Activated CD8-positive, alpha-beta T cell treated with anti-CD3 and anti-CD28 coated beads for 36 hours (primary cell): ENCODE measurements at places on chromosomes 6 and 20.

GRCh38 chr6:91324711-91325110 lies 737.8 kb upstream of the MAP3K7 start:
- no peak for DNase-seq

GRCh38 chr6:13729891-13730290 lies 18.3 kb upstream of the RANBP9 start:
- peak; percentile 31 for DNase-seq

GRCh38 chr6:47303861-47304260 lies 5.8 kb downstream of the TNFRSF21 start:
- DNase-seq = no peak

GRCh38 chr6:11486051-11486450 lies 51.5 kb upstream of the TMEM170B start:
- DNase-seq = no peak

DNA sequence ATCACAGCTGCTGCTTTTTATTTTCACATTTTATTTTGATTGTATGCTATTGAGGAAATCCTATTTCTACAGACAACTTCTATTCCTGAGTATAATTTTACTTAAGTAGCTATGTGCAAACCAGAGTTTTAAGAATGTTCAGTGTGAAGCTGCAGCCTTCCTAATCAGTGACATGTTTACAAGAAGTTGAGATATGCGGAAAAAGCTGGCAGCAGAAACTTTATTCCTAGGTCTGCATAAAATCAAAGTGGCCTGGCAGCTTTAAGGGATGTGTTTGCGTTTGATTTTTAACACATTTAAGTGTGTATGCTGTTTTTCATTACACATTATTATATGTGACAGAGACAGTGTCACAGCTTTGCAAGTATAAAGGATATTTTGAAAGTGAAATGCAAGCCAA lies 26.3 kb downstream of the MAPK14 start:
- no peak for DNase-seq

DNA sequence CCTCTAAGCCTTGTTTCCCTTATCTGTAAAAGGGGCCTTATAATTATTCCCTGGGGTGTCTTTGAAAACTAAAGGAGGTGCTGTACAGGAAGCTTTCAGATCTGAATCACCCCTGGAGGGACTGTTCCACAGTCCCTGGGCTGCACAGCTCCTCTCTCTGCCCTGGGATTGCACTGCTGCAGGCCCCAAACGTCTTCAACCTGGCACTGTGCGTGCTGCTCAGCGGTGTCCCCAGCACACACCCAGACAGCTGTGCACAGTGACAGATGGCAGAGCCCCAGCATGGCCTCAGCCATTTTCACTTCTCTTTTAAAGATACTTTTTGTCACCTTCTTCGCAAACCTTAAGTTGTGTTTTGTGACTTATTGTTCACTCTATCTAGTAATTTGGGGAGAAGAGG lies 50.7 kb upstream of the INSM1 start:
- DNase-seq = no peak

DNA sequence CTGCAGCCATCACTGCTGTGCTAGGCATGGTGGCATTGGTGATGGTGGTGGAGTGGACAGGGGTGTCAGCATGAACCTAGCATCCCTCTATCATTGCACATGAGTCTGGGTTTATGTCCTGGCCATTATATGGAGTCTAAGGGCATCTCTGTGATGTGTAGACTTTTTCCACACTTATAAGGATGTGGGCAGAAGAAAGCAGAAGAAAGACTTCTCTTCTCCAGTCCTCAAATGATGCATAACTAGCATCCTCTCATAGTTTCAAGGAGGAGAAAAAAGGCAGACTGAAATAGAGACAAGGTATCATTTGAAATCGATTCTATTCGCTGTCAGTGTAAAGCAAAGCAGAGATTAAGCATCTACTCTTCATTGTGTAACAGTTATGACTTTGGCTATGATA lies 140.0 kb upstream of the ATXN1 start:
- DNase-seq = no peak

DNA sequence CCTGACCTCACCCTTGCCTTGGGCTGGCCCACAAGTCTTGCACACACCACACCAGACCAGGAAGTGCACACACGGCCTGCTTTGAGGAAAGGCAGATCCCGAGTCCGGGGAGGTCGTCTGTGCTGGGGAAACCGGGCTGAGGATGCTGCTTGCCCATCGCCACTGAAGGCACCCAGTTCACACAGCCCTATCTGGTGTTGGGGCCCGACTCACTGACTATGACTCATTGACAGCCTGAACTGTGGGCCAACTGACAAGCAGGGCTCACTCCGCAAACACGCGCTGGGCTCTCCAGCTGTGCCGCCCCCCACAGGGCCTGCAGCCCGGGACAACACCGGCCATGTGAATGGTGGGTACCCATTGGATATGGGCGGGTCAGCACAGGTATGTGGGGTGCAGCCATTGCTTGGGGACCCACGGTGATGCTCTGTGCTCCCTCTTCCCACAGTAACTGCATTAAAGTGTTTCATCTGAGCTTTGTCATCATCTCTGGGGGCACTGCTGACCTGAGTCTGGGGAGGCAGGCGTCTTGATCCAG lies 1.6 kb downstream of the SAMD10 start:
- peak; percentile 87 for DNase-seq

- DNase-seq = peak; percentile 29
Measured at GRCh38 chr6:143158113-143158581, 97.5 kb downstream of the AIG1 start.

DNA sequence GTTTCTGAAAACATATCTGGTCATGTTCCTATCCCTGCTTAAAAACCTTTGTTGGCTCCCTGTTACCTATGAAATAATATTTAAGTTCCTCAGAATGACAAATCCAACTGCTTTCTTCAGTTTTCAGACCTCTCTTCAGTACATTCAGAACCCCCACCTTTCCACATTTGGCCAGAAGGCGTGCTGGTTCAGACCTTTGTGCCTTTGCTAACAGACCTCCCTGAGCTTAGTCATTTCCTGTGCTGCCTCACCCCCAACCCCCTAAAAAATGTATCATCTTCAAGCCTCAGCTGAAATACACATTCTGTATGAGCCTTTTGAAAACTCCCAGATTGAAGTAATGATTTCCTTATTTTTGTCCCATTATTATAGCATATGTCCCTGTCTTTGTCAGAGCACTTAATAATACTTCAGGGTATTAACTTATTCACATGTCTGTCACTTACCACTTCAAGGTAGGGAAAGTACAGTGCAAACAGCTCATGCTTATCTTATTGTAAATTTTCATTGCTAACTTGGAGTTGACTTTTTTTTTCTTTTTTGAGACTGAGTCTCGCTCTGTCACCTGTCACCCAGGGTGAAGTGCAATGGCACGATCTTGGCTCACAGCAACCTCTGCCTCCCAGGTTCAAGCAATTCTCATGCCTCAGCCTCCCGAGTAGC lies 19.7 kb downstream of the FAM217A start:
- peak; percentile 85 for DNase-seq

DNA sequence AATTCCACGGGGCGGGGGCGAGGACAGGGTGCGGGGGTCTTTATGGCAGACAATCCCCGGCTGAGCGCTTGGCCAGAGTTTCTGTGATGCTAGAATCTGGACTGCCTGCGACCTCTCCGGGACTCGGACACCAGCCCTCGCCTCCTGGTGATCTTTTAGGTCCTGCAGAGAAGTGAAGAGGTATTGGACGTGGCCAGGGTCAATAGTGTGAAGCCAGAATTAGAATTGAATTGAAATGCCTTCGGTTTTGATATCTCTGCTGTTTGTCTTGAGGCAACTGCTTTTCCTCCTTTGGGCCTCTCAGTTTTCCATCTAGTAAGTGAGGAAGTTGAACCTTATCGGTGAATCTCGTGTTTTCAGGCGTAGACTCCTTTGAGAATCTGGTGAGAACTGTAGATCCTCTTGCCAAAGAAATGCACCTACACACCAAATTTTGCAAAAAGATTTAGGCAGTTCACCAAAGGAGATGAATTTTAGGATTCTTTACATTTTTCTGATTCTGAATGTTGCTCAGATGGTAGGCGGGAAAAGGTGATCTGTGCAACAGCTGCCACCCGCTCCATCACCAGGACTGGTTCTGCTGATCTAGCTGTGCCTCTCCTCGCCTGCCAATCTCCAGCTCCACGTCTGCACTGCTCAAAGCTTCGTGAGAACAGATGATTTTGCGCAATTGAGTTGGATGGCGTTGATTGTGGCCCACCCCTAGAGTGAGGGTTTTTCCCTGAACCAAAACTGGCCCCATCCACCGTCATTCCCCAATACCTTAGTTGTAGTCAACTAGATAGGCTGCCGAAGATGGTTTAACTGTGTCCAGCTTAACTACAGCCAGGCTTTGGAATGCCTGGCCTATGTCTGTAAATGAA lies 837 bp upstream of the OSER1 start:
- peak; percentile 40 for DNase-seq

GRCh38 chr6:95081949-95082348 lies 495.4 kb upstream of the MANEA start:
- no peak for DNase-seq

- DNase-seq = no peak
Measured at GRCh38 chr6:41581381-41581991, 35.3 kb downstream of the FOXP4 start.

DNA sequence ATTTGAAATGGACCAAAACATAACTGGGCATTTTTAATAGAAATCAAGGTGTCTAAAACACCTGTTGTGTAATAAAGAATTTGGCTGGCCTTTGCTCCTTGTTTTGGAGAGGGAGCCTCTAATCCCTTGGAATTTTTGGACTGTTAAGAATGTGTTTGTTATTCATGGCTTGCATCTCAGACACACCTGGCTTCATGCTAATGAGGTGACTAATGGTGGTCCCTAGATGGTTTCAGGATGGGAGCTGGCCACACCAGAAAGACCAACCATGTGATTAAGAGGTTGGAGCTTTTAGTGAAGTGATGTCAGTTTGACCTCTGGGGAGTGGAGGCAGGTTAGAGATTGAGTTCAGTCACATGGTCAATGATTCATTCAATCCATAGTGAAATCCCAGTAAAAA lies 328.4 kb downstream of the DHX35 start:
- DNase-seq = no peak

DNA sequence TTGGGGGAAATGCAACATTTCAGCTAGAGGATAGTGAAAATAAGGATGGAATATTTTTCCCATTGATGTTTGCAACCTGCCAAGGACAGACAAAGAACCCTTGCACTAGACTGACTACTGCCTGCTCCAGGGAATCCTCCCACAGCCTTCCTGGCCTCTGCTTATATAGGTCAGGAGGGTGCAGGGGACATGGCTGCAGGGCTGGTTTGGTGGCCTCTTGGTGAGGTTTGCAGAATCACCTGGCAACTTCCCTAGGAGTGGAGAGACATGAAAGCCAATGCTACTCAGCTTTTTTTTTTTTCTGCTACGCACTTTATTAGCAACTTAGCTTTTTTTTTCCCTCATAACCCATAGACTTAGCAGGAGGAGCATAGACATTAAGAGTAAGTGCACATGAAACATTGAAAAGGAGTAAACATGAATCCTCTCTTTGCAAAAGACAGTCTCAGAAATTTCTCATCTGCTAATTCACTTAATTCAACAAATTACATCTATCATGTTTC lies 39.8 kb upstream of the CDYL start:
- DNase-seq = no peak

- DNase-seq = no peak
Measured at GRCh38 chr20:17012546-17013226, 214.2 kb upstream of the PCSK2 start.

- DNase-seq = peak; percentile 56
Measured at GRCh38 chr20:32681175-32682084, 7.7 kb upstream of the C20orf203 start.

DNA sequence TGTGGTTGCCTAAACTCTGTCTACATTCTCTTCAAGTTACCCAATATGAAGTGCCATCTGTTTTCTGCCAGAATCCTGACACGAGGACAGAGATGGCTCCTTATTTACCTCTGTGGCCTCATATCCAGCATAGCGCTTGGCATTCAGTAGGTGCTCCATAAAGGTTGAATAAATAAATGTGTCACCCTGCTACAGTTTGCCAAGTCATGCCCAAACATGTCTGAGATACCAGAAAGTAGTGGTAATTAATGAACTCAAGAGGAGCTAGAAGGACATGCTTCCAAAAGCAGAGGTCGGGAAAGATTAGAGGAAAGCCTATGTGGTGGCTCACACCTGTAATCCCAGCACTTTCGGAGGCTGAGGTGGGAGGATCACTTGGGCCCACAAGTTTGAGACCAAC lies 30.9 kb upstream of the E2F3 start:
- no peak for DNase-seq

DNA sequence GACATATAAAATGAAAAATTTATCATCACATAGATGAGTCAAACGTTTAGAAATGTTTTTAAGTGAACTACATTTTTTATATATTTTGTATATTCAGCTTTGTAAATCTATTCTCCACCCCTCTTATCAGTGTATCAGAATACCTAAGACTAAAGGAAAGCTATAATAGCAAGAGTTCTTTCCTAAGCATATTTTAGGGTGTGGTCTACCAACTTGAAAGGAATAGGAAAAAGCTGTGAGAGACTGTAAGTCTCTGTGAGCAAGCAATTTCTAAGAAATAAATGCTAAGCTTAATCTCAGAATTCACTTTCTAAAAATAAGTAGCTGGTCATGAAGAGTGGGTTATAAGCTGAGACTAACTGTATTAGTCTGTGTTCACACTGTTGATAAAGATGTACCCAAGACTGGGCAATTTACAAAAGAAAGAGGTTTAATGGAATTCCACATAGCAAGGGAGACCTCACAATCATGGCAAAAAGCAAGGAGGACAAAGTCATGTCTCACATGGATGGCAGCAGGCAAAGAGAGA lies 175.4 kb upstream of the PREP start:
- DNase-seq = no peak

DNA sequence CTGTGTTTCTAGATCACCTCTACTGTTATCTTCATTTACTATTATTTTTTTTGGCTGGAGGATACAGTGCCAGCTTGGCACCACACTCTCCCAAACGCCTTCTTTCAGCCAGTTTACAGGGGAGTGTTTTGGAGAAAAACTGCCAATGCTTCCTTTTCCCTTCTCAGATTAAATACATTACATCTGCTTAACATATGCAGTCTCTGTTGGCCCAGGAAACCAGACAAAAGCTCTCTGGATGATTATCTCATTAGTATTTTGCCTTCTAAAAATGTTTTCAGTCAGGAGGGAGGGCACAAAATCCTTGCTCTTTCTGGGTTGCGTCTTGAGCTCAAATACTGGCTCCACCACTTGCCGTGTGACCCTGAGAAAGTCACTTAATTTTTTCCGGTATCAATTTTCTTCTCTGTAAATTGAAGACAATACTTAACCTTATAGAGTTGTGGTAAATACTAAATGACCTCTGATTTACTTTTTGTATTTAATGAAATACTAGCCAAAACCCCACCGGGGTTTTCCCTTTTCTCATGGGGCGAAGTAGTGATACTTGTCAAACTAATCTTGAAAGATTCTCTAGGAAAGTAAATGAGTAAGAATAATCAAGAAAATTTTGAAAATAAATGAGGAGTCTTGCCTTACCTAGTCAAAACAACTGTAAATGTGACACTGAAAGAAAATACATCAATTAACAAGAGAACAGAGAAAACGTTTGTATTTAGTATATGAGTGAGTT lies 146.2 kb downstream of the MMS22L start:
- no peak for DNase-seq

GRCh38 chr6:35419417-35419816 lies 32.7 kb upstream of the FANCE start:
- DNase-seq = peak; percentile 44

GRCh38 chr20:39823224-39823623 lies 861.1 kb downstream of the DHX35 start:
- no peak for DNase-seq

GRCh38 chr6:100693249-100693927 lies 187.7 kb downstream of the ASCC3 start:
- DNase-seq = no peak
